ENCODE measurements at places on chromosomes 2 and 18.

DNA sequence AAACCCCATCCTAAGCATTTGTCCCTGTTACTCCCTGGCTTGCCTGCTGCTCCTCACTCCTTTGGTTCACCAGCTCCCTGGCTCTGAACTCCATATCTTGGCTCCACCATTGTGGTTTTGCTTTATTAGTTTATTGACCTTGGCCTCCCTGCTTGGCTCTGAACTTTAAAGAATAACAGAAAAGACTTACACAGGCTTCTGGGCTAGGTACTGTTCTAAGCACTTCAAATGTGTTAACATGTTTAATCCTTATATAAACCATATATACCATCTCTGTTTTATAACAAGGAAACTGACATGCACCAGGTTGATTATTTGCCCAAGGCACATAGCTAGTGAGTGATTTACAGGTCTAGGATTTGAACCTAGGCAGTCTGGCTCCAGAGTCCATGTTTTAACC lies 149.7 kb upstream of the CAPN13 start:
- no peak for DNase-seq

DNA sequence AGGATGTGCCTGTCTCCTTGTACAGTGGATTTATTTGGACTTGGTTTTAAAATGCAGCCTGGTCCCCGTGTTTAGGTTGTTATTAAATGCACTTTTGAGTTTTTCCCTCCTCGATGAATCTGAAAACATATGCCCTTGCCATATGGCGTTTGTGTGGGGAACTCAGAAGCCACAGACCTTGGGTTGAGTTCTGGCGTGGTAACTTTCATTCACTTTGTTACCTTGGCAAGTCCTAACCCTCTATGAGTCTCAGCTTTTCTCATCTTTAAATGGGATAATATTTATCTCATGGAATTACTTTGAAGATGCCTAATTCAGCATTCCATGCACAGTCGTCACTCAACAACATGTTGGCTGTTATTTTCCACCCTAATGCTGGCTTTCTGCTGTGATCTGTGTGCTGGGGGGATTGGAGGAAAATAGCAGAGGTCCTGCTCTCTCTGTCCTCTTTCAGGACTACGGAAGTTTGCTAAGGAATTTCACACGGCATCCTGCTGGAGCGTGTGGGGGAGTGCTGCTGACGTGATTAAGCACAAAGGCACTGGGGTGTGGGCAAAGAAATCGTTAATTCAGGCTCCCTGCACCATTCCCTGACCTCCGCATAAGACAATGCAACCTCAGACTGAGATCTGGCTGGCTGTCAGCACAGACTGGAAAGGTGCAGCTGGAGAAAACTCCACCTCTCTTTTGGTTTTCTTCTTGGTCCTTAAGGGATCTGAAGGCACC lies 61.7 kb downstream of the LDLRAD4 start:
- no peak for DNase-seq

- DNase-seq = no peak
Observed at GRCh38 chr2:215367662-215368492, 56.0 kb downstream of the ATIC start.

DNA sequence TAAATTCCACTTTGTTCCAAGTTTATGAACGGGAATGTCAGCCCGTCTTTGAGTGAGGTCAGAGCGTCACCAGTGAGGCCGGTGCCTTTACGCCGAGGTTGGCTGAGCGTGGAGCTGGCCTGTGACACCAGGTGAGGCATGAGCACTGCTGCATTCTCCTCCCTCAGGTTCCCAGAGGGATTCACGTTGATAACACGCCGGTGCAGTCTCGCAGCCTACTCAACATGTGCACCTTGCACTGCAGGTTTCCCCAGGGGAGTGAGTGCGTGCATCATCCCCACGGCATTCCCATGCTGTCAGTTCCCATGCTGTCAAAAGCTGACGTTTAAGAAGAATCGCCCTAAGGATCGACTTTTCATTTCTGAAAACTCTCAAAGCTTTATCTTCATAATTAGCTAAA lies 213.3 kb downstream of the LDLRAD4 start:
- no peak for DNase-seq

- DNase-seq = no peak
Observed at GRCh38 chr18:48872234-48873145, 78.3 kb downstream of the SMAD7 start.

DNA sequence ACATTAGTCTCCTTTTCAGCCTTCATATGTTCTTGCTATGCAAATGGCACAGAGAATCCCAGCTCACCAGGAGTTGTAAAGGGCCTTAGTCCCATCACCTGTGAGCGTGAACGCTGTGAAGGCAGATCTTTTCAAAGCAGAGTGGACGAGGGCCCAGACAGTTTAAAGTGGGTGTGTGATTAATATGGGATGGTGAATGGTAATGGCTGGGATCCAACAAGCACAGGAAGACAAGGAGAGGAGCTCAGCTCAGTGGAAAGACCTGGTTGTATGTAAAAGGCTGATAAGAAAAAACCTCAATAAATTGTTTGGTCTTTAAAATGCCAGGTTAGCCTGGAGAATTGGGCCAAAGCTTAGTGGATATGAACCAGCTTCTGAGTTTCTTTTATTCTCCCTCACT lies 326.2 kb downstream of the NYAP2 start:
- no peak for DNase-seq

- no peak for DNase-seq
Observed at GRCh38 chr2:108404784-108405397, 27.1 kb downstream of the SULT1C4 start.

- peak; percentile 49 for DNase-seq
Observed at GRCh38 chr18:22558945-22559385, 141.2 kb upstream of the CTAGE1 start.

DNA sequence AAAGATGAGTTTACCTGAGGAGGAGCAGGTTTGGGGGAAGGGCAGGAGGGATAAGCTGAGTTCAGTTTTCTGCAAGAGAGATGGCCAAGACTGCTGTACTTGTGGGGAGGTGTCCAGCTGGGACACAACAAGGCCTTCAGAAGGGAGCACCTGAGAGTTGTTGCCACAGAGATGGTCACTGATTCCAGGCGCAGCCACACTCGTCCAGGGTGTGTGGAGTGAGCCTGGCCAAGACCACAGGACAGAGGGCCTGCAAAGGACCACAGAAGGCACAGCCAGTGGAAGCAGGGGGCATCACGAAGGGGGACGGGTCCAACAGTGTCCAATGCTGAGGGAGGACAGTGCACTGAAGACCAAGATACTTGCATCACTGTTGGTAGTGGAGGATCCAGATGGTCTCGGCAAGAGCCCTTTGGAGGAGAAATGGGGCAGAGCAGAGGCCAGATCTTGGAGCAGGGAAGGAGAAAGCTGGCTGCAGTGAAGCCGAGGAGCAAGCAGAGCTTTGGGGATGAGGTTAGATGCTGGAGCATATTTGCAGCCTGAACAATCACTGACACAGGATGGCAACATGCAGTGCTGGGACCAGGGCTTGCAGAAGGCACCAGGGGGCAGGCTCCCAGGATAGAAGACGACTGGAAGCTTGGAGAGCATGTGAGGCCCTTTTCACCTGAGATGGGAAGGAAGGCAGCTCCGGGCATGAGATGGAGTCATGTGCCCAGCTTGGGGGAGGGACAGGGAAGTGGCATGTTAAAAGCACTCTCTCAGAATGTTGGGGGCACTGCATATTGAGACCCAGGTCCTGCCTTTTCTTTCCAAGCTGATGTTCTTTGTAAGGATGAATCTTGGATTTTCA lies 214.0 kb downstream of the CYP26B1 start:
- no peak for DNase-seq

DNA sequence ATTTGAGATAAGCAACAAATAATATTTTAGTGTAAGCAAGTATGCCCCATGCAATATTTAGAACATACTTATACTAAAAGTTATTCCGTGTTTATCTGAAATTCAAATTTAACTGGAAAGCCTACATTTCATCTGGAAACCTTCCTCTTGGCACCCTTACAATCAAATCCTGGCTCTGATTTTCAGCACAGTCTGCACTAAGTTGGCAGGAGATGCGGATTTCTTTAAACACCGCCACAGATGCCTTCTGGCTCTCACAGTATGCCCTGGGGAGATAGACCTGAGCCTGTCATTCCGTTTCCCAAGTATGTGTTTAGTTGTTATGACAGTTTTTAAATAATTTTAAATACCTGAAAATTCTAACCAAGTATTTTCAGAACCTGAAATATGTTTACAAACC lies 7.3 kb upstream of the MLPH start:
- DNase-seq = no peak

- DNase-seq = no peak
Observed at GRCh38 chr2:225411452-225411851, 11.9 kb downstream of the NYAP2 start.

- no peak for DNase-seq
Observed at GRCh38 chr2:221571025-221571550, 1.0 kb downstream of the EPHA4 start.

GRCh38 chr2:170323743-170324142 lies 145.8 kb downstream of the MYO3B start:
- no peak for DNase-seq

DNA sequence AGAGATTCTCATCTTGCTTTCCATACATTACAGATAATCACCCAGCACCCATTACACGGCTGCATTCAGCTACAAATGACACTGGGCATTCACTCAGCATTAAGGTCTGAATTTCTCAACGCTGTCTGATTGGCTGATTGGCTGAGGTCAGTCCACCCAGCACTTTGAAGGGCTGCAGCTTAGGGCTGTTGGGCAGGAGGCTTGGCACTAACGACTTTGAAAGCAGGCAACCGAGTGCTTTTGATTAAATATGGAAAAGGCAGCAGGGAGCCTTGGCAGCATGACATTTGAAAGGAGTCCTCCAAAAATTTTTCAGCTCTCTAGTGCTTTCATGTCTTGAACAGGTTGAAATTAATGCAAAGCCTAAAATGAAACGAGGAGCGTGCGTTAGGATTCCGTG lies 253.0 kb downstream of the DCDC2C start:
- DNase-seq = no peak

DNA sequence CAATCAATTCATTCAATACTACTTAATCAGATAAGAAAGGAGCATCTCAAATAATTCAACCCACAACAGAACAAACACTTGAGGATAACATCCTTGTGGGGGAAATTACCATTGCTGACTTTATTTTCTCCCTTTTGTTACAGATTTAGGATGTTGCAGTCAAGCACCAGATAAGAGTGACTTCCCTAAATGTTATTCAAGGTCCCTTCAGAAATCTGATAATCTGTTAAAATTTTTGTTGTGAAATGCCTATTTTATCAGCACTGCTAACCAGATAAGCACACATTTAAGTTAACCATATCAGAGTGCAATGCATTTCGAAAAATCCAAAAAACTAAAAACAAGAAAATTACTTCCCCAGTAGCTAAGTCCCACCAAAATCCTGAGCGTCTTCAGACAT lies 33.5 kb downstream of the SUMO1 start:
- DNase-seq = no peak

DNA sequence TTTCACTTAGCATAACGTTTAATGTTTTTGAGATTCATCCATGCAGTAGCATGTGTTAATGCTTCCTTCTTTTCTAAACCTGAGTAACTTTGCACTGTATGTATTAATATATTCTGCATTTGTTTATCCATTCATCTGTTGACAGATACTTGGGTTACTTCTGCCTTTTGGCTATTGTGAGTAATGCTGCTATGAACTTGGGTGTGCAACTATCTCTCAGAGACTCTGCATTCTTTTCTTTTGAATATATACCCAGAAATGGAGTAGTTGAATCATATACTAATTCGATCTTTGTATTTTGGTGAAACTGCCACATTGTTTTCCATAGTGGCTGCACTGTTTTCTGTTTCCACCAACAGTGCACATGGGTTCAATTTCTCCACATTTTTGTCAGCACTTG lies 128.3 kb downstream of the SH3BP4 start:
- DNase-seq = no peak

DNA sequence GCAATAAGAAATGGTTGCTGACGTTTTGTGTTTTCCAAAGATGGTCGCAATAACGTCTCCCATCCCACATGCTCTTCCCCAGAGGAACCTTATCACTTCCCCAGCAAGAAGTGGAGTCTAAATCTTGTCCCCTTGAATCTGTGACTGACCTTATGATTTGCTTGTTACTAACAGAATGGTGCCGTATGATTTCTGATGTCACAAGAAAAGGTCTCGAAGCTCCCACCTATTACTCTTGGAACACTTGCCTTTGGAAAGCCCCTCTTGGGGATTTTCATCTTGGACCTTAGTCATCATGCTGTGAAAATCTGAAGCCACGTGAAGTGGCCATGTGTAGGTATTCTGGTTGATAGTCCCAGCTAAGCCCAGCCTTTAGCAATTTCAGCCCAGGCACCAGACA lies 86.2 kb upstream of the GLS start:
- DNase-seq = no peak

GRCh38 chr18:41526054-41526453 lies 429.0 kb upstream of the PIK3C3 start:
- DNase-seq = no peak

GRCh38 chr2:62964671-62965070 lies 86.0 kb upstream of the OTX1 start:
- no peak for DNase-seq

GRCh38 chr2:205130111-205130829 lies 552.0 kb upstream of the NRP2 start:
- no peak for DNase-seq

- DNase-seq = no peak
Observed at GRCh38 chr2:186927867-186928191, 78.9 kb upstream of the ZSWIM2 start.

DNA sequence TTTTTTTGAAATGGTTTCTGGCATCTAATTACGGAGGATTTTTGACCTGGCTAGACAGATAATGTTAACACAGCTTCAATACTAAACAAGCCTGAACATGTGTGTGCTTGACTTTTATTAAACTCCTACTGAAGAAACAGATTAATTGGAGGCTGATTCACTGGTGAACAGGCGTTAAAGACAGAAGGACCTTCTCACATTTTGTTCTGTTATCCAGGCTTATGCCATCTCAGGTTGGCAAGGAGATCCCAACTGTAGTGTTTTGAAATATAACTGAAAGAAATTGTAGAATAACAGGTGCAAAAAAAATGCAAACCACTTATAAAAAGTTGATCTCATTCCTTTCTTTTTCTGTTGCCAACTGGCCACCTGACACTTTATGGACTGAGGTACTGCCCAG lies 269.6 kb downstream of the ARHGAP15 start:
- DNase-seq = no peak

GRCh38 chr2:35790292-35790691 lies 565.3 kb upstream of the CRIM1 start:
- DNase-seq = no peak

DNA sequence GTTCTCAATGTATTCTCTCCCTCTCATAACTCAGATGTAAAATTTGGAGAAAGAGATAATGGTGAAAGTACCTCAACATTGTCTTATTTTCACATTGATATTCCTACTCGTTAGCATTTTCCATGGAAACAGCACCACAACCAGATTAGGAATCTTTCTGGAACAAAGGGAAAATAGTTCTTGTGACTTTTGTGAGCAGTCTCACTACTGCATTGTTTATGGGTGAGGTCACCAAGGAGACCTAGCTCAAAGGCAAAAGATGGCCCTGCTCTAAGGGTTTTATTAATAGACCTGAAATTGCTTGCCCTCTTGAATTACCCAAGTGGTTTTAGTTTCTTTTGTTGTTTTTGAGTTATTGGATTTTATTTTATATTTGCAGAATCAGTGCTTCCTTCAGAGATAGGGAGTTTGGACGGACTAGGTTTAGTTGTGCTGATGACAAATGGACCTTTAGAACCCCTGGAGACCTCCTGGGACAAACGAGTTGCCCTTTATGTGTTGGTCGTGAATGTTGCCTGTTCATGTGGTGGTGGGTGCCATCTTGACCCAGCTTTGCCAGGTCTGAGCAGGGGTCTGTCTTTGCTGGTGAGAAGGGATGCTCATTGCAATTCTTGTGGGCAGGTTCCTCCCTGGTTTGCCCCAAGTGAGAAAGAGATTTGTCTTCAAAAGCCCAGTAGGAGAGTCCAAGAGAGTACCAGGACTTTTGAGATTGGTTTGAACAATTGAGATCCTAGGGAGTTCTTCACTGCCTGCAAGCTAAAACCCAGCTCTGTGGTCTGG lies 58.1 kb downstream of the INPP4A start:
- DNase-seq = no peak

Data from thoracic aorta (tissue), 2 donors.